ENCODE measurements at places on chromosomes 3 and 15. TPM values are rescaled to one million over a fixed set of nuclear protein-coding genes. Genes with fewer than 3 reads are reported as not detected.

PLCH1 gene
- polyA plus RNA-seq, result not detected

C2CD4A gene
- not detected for polyA plus RNA-seq

SH3GL3 gene
- not detected for polyA plus RNA-seq

NXPE3 gene
- polyA plus RNA-seq, result 22.1 TPM

FBXO40 gene
- polyA plus RNA-seq, result 0.17 TPM

NOX5 gene
- not detected for polyA plus RNA-seq

FMN1 gene
- 0.35 TPM for polyA plus RNA-seq

SLC27A2 gene
- 0.13 TPM for polyA plus RNA-seq

ADAMTSL3 gene
- not detected for polyA plus RNA-seq

DPPA4 gene
- polyA plus RNA-seq, result 3.8 TPM

WDR5B gene
- polyA plus RNA-seq, result 2.6 TPM

SMCO1 gene
- polyA plus RNA-seq, result not detected

RTP4 gene
- polyA plus RNA-seq, result 9.9 TPM

ISL2 gene
- polyA plus RNA-seq, result not detected

GLCE gene
- 8.7 TPM for polyA plus RNA-seq

NAA50 gene
- 65.5 TPM for polyA plus RNA-seq

GOLGA6B gene
- polyA plus RNA-seq, result not detected

FSTL1 gene
- polyA plus RNA-seq, result 0.92 TPM

CCDC39 gene
- not detected for polyA plus RNA-seq

KLHL6 gene
- 5.0 TPM for polyA plus RNA-seq

SLMAP gene
- 16.7 TPM for polyA plus RNA-seq

CPA3 gene
- polyA plus RNA-seq, result not detected

MYO5C gene
- polyA plus RNA-seq, result not detected

CLDN11 gene
- polyA plus RNA-seq, result not detected

ISLR gene
- not detected for polyA plus RNA-seq

MUC4 gene
- 0.11 TPM for polyA plus RNA-seq

WDR93 gene
- polyA plus RNA-seq, result not detected
